ENCODE measurements at places on chromosomes 16 and 17.
A peak's percentile ranks its signal among the peaks of the same experiment; 100 is the strongest.

DNA sequence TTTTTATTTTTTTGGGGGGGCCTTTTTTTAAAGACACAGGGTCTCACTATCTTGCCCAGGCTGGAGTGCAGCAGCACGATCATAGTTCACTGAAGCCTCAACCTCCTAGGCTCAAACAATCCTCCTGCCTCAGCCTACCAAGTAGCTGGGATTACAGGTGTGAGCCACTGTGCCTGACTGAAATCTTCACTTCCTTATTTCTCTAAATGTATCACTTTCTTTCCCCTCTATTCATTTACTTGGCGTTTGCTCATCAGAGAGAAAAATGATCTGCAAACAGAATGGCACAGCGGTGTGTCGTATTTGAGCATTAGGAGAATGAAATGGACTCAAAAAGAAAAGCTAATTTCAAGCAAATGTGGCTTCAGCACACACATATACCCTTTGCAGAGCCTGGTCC is 44.3 kb upstream of the CDH5 start:
- DNase-seq, result no peak

GRCh38 chr16:86697715-86698114 is 119.4 kb downstream of the FOXL1 start:
- no peak for DNase-seq

- peak; percentile 1 for DNase-seq
Observed at GRCh38 chr17:75459590-75460267, 3.3 kb downstream of the TMEM94 start.

- DNase-seq, result no peak
Observed at GRCh38 chr17:39722965-39723848, 7.1 kb downstream of the MIEN1 start.

All from bone marrow (tissue), 2 donors.